CD4-positive, alpha-beta memory T cell (primary cell): ENCODE measurements at places on chromosomes 5 and 9.

- DNase-seq = no peak
Observed at GRCh38 chr5:128287740-128288139, 204.2 kb downstream of the SLC12A2 start.

DNA sequence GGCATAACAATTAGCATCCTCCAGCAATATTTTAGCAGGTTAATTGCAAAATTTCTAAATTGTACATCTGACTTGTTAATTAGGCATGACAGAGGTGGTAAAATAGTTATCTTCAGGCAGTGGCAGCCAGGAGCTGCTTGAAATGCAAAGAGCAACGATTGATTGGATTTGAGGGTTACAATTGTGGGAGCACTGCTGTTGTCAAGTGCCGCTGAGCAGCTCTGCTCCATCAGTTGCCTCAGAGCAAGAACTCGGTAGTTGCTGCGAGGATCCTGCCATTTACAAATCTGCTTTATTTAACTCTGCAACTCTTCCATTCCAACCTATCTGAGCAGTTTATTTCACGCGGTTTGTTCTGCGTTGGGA is 12.6 kb downstream of the PBX3 start:
- DNase-seq = no peak

- no peak for DNase-seq
Observed at GRCh38 chr5:68757006-68757405, 336.8 kb upstream of the SLC30A5 start.

DNA sequence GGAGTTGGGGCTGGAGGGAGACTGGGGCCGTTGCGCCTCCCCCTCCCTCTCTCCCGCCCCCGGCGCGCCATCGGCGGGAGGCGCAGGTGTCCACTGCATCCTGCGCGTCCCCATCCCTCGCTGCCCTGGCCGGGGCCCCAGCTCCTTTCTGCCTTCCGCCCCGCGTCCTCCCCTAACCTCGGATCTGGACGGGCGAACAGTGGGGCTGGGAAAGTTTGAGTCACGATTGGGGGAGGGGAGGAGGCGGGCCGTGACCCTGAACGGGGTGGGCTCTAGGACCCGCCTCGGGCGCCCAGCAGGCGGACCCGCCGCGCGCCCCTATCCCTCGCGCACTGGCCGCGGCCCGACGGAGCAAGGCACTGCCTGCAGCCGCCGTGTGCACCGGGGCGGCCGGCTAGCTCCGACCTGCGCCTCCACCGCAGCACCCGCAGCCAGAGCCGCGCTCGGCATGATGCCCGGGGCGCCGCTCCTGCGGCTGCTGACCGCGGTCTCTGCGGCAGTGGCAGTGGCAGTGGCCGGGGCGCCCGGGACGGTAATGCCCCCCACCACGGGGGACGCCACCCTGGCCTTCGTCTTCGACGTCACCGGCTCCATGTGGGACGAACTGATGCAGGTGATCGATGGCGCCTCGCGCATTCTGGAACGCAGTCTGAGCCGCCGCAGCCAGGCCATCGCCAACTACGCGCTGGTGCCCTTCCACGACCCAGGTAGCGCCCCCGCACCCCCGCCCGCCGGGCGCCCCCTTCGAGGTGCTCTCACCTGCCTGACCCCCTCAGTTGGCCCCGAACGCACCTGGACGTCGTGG is at the start of gene HMCN2:
Gene HMCN2, plus strand, starts transcription at position 330 of the 805 bp plus-strand sequence. Its CDS starts 119 bp downstream, at position 449.
- no peak for DNase-seq

DNA sequence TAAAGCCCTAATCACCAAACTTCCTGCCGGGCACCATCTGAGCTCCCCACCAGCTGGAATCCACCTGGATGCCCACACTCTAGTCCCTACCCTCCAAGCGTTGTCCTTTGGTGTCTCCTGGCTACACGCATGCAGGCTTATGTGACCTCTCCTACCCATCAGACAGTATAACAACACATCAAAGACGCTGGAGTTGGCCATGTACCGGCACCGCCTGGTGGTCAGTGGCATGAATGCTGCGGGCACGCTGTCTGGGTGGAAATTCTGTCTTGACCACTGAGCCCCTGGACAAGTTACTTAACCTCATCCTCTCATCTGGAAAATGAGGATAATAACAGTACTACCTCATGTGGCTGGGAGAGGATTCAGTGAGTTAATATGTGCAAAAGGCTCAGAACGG is 23.4 kb upstream of the CORO2A start:
- DNase-seq = no peak

GRCh38 chr5:151075698-151076331 is 5.0 kb downstream of the TNIP1 start:
- no peak for DNase-seq

DNA sequence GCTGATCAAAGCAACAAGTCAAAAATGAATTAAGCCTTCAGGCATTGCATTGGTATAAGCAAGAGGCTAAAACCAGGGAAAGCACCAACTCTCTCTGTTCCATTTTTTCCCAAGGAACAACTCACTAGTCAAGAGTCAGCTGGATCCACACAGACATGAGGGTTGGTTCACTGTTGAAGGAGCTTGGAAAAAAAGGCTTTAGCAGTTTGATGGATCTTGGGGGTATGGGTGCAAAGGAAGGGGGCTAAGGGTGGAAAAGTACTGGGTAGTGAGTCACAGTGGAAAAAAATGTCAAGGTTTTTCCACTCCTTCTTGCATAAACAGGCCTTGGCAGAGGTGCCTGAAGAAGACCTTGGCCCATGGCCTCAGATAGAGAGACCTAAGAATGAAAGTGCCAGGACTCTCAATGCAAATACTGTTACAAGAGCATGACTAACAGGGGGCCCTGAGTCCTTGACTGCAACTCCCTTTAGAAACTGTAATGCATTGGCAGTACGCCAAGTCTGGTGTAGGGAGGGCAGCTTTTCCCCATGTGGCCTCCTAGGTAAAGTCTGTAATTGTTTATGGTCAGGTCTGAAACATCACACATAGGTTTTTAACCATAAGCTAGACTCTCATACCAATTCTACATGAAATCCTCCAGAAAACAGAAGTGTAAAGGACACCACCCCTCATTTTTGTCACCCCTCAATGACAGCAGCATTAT is 23.7 kb downstream of the ACTL7A start:
- DNase-seq = no peak

DNA sequence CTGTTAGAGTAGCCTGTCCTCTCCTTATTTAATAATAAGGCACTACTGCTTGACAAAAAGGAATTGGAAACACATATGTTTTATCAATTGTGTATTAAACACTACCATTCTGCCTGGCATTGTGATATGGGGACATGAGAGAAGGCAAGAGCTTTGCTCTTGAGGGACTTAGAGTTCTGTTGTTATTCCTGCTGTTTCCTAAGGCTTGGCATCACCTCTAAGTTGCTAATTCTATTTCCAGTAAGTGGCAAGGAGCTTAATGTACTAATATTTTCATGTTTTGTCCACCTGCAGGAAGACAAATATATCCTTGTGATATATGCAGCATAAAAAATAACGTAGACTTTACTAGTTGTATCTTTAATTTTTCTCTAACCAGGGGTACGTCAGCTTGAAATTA is 12.6 kb downstream of the HMGCR start:
- DNase-seq = no peak

GRCh38 chr5:38121420-38121819 is 136.9 kb upstream of the EGFLAM start:
- DNase-seq = no peak

DNA sequence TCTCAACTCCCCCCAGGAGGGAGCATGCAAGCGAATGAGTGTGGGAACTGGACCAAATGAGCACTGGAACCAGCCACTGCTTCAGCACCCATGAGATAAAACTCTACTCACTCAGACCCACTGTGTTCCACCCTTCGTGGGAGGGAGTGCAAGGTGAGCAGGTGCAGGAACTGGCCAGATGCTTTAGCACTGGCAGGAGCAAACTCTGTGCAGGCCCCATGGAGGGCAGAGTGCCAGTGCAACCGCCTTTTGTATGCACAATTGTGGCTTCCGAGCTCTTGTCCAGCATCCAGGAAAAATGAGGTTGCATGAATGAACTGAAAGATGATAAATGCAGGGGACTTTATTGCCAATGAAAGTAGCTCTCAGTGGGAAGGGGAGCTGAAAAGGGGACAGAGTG is 67.4 kb upstream of the CCDC112 start:
- DNase-seq = no peak

GRCh38 chr9:33065157-33066076 is 11.1 kb downstream of the SMU1 start:
- no peak for DNase-seq

DNA sequence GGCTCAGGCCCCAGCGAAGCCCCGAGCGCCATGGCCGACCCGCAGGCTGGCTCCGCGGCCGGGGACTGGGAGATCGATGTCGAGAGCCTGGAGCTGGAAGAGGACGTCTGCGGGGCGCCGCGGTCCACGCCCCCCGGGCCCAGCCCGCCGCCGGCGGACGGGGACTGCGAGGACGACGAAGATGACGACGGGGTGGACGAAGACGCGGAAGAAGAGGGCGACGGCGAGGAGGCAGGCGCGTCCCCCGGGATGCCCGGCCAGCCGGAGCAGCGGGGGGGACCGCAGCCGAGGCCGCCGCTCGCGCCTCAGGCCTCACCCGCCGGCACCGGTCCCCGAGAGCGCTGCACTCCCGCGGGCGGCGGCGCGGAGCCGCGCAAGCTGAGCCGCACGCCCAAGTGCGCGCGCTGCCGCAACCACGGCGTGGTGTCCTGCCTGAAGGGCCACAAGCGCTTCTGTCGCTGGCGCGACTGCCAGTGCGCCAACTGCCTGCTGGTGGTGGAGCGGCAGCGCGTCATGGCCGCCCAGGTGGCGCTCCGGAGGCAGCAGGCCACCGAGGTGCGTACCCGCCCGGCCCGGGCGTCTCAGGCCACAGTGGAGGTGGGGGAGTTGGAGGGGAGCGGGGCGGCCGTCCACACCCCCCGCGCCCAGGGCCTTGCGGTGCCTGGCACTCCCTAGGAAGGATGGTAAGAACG is 1.6 kb downstream of the DMRT2 start:
- no peak for DNase-seq

DNA sequence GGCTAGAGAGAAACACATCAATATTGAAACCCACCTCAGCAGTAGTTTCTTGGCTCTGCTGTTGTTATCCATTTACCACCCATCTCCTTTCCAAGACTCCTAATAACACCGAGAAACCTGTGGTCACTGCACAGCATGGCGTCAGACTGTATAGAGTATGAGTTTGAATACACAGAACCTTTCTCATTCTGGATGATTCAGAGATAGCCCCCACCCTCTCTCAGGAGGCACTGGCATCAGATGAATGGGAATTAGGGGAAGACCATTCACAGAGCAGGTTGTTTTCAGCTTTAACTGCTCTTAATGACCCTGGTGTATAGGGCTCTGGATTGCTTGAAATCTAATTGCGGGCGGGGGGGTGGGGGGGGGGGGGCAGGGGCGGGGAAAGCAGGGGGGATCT is 86.7 kb downstream of the GPR21 start:
- DNase-seq = no peak

DNA sequence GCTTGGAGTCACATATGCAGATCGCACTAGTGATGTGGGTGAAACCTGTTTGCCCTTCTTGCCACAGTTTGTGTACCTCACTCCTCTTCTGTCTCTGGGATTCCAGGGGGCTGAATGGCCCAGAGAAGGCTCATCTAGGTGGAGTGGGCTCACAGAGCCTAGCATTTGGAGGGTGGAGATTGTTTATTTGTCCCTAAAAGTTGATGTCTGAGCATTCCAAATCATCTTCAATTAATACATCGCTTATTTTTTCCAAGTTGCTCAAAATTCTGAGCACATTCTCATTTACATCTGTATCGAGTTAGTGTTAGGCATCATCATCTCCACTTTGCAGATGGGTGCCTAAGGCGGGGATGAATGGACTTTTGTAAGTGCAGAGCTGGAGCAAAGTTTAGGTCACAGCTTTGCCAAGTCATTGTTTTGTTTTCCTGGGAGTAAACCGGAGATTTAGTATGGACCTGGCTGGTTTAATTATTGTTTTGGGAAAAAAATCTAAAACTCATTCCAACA is 2.0 kb downstream of the ABL1 start:
- no peak for DNase-seq

DNA sequence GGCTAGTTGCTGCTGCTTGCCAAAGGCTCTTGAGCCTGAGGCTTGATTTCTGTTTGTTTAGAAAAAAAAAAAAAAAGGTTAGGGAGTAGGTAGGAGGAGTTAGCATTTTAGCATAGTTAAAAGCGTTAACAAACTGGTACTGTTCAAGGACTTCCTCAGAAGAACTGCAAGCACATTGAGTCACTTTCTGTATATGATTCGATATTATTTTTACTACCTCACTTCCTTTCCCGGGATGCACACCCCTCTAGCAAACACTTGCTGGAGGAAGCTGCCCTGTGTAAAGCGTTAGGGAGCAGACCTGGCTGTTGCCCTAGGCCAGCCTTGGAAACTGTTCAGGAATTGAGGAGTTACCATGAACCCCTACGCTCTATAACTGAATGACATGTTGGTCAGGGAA is 15.7 kb upstream of the CEP120 start:
- DNase-seq = no peak

DNA sequence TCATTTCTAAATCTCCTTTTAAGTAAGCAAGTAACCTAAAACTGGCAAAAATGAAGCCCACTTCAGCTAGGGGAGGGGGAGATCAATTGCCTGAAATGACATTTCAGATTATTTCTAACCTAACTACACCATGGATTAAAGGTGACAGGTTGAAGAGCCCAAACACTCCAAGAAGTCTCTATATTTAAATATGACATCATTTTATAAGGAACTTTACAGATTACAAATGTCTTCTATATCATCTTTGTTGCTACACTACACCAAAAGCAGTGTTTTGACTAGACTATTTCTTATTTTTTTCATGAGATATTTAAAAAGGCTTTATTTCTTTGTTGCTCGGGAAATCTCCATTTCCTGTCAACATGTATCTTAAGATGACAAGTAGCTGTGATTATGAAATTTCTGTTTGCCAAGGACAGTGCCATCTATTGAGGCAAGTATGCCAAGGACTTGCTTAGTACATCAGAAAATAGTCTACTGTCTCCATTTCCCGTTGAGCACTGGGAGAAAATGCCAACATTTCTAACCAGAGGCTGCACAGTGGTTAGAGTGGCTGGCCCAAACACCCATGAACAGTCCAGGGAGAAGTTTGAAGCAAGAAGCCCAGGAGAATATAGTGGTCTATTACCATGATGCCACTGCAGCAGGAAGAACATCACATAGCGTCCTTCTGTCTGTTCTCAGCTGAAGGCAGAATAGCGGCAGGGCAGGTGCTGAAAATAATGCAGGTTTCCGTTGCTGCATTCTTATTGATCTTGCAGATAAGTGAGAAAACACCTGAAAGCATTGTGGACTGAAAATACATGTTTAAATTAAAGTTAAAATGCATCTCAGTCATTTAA is 93.4 kb upstream of the ITGA2 start:
- DNase-seq = no peak

DNA sequence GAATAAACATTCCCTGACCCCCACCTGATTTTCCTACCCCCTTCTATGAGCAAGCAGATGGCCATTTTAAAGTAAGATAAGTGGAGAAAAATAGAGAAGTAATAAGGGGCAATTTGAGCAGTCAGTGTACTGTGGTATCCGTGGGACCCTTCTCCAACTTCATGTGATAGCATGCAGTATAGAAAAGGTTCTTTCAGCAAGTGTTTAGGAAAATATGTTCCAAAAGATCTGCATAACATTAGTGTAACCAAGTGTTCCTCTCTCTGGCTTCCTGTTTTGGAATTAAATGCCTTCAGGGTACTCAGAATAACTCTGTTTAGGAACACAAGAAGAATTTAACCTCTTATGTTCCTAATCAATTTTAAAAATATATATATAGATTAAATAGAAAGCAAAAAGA is 134.9 kb downstream of the ATG10 start:
- no peak for DNase-seq
